ENCODE measurements at places on chromosomes 5 and 9.

GRCh38 chr5:82917584-82917983, 159.6 kb downstream of the TMEM167A start:
- DNase-seq = no peak

- no peak for DNase-seq
Measured at GRCh38 chr9:135746565-135746964, 44.6 kb downstream of the KCNT1 start.

GRCh38 chr9:123322273-123323195, 33.5 kb upstream of the CRB2 start:
- no peak for DNase-seq

GRCh38 chr5:135487037-135487395, 34.9 kb upstream of the TIFAB start:
- no peak for DNase-seq

- DNase-seq = no peak
Measured at GRCh38 chr5:53180991-53181390, 71.4 kb upstream of the MOCS2 start.

- DNase-seq = no peak
Measured at GRCh38 chr9:114924327-114924726, 6.1 kb downstream of the TNFSF8 start.
